Esophagus squamous epithelium (tissue), 5 donors: ENCODE measurements at places on chromosomes 4 and X. TPM values are rescaled to one million over a fixed set of nuclear protein-coding genes. Genes with fewer than 3 reads are reported as not detected.

INPP4B gene
- 49.7 TPM for total RNA-seq

MAGEA2 gene
- total RNA-seq: not detected

CSN1S1 gene
- total RNA-seq: not detected

MTNR1A gene
- total RNA-seq: not detected

GRCh38 chr4:6122496-6122895, 77.9 kb downstream of the JAKMIP1 start:
- no peaks in the 10 kb centered on the region for H3K27me3 ChIP-seq
- no peak overlapping the region for H3K27ac ChIP-seq
- H3K4me3 ChIP-seq: no peak overlapping the region
- no peak for DNase-seq

GRCh38 chr4:52912608-52913007, 50.5 kb downstream of the RASL11B start:
- no peak overlapping the region for H3K27ac ChIP-seq
- H3K4me3 ChIP-seq: no peak overlapping the region
- H3K36me3 ChIP-seq: no peaks in the 10 kb centered on the region

GRCh38 chr4:93879919-93880318, 51.4 kb downstream of the ATOH1 start:
- H3K36me3 ChIP-seq: no peaks in the 10 kb centered on the region
- H3K4me3 ChIP-seq: no peak overlapping the region
- H3K27me3 ChIP-seq: no peaks in the 10 kb centered on the region
- H3K4me1 ChIP-seq: no peaks in the 10 kb centered on the region

DNA sequence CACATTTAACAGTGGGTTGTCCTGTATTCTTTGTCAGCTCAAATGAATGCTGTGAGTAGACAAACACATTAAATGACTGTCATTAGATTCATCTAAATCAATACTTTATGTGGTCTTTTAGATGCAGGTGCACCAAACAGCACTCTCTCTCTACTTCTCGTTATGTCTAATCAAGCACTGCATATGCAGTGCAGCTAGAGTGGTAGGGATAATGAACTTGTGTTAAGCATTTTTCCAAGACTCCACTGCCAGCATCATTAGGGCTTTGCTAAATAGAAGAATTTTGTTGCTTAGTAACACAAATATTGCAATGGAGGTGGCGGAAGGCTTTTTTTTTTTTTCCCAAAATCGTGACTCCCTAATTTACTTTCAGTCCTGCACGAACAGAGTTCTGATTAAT, 447.0 kb upstream of the GALNT7 start:
- H3K4me1 ChIP-seq: no peaks in the 10 kb centered on the region
- H3K27me3 ChIP-seq: no peaks in the 10 kb centered on the region
- DNase-seq: no peak
- no peak overlapping the region for H3K27ac ChIP-seq
- no peak overlapping the region for H3K4me3 ChIP-seq

DNA sequence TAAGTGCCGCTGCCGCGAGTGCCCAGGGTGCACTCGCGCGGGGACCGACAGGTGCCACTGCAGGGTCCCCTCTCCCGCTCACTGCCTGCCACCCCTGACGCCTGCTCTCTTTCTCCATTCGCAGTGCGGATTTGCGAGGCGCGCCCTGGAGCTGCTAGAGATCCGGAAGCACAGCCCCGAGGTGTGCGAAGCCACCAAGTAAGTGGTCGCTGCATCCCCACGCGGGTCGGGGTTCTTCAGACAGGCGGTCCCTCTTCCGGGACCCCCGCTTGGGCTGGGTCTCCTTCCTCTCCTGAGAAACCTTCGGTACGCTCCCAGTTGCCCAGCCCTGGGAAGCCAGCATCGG, 547 bp downstream of the GUCY1A1 start:
- peak overlapping the region; percentile 64 for H3K27ac ChIP-seq
- no peaks in the 10 kb centered on the region for H3K27me3 ChIP-seq
- no peak for DNase-seq
- peak overlapping the region; percentile 81 for H3K4me3 ChIP-seq
- no peaks in the 10 kb centered on the region for H3K36me3 ChIP-seq

- H3K27ac ChIP-seq: no peak overlapping the region
- DNase-seq: no peak
- H3K27me3 ChIP-seq: no peaks in the 10 kb centered on the region
- peaks cover 48% of the 10 kb centered on the region for H3K4me1 ChIP-seq
- no peaks in the 10 kb centered on the region for H3K36me3 ChIP-seq
These were observed 176.8 kb downstream of the SCFD2 start for GRCh38 chr4:53189011-53189410.

DNA sequence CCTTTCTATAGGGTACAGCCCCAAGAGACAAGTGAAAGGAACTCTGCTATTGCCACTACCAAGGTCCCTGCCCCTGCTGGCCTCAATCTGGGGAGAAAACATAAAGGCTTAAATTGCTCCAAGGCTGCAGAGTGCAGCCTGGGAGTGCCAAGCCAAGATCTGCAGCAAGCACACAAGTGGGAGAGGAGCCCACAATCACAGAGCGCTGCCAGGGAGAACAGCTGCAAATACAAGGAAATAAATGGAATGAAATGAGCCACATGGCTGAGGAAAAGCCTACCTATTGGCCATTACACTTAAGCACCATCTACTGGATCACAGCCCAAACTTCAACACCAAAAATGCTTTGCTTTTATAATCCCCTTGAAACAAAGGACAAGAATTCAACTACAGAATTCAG, 582.4 kb downstream of the FAM133A start:
- H3K27me3 ChIP-seq: no peaks in the 10 kb centered on the region
- H3K36me3 ChIP-seq: no peaks in the 10 kb centered on the region
- H3K27ac ChIP-seq: no peak overlapping the region
- H3K4me1 ChIP-seq: no peaks in the 10 kb centered on the region
- H3K4me3 ChIP-seq: no peak overlapping the region

DNA sequence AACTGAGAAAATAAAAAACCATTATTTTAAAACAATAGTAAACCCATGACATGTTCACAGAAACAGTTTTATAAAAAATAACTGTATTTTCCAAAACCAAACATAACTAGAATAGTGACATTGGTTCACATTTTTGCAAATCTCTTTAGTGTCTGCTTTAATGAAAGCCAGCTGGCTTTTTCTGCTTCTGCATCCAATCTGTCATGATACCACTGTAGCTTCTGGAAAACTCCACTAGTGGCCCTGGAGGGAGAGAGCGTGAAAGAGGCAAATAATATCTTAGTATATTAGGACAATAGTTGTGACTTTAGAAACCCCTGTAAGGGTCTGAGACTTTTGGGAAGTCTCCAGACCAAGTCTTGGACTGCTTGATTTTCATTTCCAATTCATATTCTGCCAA, 31.1 kb downstream of the FGFBP1 start:
- H3K27me3 ChIP-seq: no peaks in the 10 kb centered on the region
- no peak overlapping the region for H3K27ac ChIP-seq
- no peak for DNase-seq
- H3K4me3 ChIP-seq: no peak overlapping the region
- no peaks in the 10 kb centered on the region for H3K36me3 ChIP-seq

GRCh38 chr4:38152721-38153386, 192.7 kb downstream of the PTTG2 start:
- no peaks in the 10 kb centered on the region for H3K27me3 ChIP-seq
- DNase-seq: no peak
- H3K36me3 ChIP-seq: no peaks in the 10 kb centered on the region
- H3K27ac ChIP-seq: no peak overlapping the region
- no peak overlapping the region for H3K4me3 ChIP-seq

DNA sequence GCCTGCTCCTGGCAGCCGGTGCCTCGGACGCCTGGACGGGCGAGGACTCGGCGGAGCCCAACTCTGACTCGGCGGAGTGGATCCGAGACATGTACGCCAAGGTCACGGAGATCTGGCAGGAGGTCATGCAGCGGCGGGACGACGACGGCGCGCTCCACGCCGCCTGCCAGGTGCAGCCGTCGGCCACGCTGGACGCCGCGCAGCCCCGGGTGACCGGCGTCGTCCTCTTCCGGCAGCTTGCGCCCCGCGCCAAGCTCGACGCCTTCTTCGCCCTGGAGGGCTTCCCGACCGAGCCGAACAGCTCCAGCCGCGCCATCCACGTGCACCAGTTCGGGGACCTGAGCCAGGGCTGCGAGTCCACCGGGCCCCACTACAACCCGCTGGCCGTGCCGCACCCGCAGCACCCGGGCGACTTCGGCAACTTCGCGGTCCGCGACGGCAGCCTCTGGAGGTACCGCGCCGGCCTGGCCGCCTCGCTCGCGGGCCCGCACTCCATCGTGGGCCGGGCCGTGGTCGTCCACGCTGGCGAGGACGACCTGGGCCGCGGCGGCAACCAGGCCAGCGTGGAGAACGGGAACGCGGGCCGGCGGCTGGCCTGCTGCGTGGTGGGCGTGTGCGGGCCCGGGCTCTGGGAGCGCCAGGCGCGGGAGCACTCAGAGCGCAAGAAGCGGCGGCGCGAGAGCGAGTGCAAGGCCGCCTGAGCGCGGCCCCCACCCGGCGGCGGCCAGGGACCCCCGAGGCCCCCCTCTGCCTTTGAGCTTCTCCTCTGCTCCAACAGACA, 4.4 kb downstream of the SOD3 start:
- peak overlapping the region; percentile 9 for H3K4me3 ChIP-seq
- H3K27ac ChIP-seq: peak overlapping the region; percentile 75
- no peaks in the 10 kb centered on the region for H3K27me3 ChIP-seq
- H3K4me1 ChIP-seq: peaks cover 3% of the 10 kb centered on the region
- no peaks in the 10 kb centered on the region for H3K36me3 ChIP-seq

GRCh38 chr4:4726051-4726450, 133.4 kb upstream of the MSX1 start:
- no peaks in the 10 kb centered on the region for H3K4me1 ChIP-seq
- H3K4me3 ChIP-seq: no peak overlapping the region
- H3K27ac ChIP-seq: no peak overlapping the region
- no peaks in the 10 kb centered on the region for H3K27me3 ChIP-seq

GRCh38 chr4:126341927-126342326, 1027.2 kb downstream of the FAT4 start:
- no peak for DNase-seq
- H3K27ac ChIP-seq: no peak overlapping the region
- no peaks in the 10 kb centered on the region for H3K27me3 ChIP-seq
- H3K4me3 ChIP-seq: no peak overlapping the region

DNA sequence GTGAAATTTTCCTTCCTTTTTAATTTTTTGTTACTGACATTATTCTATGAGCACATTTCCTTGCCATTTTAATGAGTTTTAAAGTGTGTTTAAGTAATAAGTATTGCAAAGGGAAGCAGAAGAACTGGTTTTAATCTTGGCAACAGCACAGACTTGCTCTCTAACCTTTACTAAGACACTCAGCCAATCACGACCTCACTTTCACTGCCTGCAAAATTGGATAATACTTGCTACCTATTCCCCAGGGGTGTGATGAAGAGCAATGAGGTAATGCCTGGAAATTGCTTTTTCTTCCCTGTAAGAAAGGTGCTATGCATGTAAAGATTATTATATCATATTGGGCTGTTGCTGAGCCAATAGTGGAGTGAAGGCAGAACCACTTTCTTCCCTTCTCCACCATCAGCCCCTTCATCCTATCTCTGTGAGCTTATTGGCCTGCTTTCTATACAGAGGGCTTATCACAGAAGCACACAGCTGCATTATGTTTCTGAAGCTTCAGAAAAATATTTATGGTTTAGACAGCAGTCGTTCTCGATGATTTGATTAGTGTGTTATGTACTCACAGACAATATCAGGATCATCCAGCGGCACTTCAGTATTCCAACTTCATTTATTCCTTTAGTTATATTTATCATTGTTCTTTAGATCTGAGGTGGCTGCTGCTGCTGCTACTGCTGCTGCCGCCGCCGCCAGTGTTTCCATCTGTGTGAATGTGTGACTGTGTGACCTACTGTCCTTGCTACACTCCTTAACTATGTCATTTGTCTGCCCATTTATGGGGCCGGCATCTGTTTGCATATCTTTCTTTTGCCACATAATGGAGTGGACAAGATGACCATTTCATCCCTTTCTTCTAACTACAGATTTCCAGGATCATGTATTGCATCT, 255.1 kb downstream of the C4orf33 start:
- H3K27me3 ChIP-seq: no peaks in the 10 kb centered on the region
- no peak overlapping the region for H3K27ac ChIP-seq
- H3K36me3 ChIP-seq: no peaks in the 10 kb centered on the region
